ENCODE measurements at places on chromosomes 2 and 18.
A peak's percentile ranks its signal among the peaks of the same experiment; 100 is the strongest.

GRCh38 chr2:196702641-196703040 lies 63.1 kb downstream of the CCDC150 start:
- DNase-seq, result no peak

DNA sequence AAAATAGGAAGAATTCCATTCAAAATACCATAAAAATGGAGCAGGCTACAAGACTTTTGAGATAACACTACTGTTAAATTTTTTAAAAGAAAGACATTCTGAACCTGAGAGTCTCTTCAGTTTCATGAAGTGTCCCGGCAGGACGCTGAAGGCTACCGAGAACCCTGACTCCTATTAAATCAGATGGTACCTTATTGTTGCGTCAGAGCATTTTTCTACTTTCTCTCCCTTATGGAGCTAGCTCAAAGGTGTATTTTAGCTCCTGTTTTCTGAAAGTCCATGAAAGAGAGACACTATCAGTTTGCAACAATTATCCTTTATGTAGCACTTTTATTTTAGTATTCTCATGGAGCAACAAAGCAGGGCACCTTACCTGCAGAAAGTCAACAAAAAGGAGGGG lies 626.7 kb downstream of the IRS1 start:
- no peak for DNase-seq

- DNase-seq, result peak; percentile 87
Measured at GRCh38 chr2:240640939-240641338, 15.7 kb downstream of the GPR35 start.

- no peak for DNase-seq
Measured at GRCh38 chr2:240600451-240600961, 14.0 kb downstream of the CAPN10 start.

DNA sequence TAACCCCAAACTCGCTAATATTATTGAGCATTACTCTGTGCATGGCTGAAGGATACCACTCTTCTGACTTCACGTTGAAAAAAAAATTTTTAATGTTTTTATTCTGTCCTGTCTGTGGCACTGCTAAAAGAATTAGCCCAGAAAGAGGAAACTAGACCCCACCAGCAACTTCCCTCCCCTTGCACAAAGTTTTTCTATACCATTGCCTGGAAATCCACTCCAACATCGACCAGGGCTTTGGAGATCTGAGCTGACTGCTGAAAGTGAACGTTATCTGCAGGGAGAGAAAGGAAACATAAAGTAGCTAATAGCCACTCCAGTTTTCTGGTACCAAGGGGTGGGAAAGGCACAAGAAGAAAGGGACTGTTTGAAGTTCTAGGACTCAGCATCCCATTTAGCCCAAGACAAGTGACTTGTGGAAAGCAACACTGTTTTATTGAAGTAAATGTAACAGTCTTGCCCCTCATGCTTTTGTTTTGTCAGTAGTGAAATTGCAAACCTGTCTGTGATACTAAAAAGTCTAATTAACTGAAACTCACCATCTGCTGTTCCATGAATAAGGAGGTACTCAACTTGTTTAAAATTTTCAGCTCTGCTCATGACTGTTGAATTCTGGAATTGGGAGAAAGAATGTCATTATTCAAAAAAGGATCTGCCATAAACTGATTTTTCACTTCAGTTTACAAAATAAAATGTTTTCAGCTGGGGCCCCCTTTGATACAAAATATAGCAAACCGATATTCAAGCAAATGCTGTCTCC lies 79.1 kb downstream of the DPP4 start:
- no peak for DNase-seq

DNA sequence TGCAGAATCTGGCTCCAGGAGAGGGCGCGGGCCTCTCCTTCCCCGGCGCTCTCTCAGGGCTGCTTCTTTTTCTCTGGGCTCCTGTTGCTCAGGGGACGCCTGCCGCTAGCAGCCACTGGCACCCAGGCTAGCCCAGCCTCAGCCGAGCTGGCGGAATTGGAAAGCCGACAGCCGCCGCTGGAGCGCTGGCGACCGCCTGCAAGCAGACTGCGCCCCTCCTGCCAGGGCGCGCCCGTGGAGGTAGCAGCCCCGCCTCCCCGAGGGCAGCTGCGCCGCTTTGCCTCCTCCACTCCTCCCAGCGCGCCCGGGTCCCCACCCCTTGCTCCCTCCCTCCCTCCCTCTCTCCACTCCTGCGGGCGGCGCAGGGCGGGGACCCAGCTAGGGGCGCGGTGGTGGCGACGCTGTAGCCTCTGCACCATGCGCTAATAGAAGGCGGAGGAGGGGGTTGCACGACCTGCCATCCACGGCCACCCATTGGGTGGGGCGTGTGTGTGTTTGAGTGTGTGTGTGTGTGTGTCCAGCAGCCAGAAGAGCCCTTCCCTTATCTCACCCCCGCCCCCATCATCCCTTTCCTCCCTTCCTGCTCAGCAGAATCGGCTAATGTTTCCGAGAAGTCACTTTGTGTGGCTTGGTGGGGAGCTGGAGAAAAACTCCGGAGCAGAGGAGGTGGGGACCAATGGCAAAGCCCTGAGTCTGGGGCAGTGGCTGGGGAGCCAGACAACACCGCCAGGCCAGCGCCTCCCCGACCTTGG lies at the start of gene SCN9A:
SCN9A (minus strand) TSS at position 209 of the 752 bp plus-strand sequence. CDS start 64,188 bp downstream, outside the sequence.
- DNase-seq, result peak; percentile 79

- DNase-seq, result no peak
Measured at GRCh38 chr2:162226836-162227235, 16.4 kb downstream of the FAP start.

GRCh38 chr18:35444636-35445035 lies 53.1 kb downstream of the INO80C start:
- DNase-seq, result no peak

- no peak for DNase-seq
Measured at GRCh38 chr18:59907660-59908059, 7.9 kb downstream of the PMAIP1 start.

DNA sequence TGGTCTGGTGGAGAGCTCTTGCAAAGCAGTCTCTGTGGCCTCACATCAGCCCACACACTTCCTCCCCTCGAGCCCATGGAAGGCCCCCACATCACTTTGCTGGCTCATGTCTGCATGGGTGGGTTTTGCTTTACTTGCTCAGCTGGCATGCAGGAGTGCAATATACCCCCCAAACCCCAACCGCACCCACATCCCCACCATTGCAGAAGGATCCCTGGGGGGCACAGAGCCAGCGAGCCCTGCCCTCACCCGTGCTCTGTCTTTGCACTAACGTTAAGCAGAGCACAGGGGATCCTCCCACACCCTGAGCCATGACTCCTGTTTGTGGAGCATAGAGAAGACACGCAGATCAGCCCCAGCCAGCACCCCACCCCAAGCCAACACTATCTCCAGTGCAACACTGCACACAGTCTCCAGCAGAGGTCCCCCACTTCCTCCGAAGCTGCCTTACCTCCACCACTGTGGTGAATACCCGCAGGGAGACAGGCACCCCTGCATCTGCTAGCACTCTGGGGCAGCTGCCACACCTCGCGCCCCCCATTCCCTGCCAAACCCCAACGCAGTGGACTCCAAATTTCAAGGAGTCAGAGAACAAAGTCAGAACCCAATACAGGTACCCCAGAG lies 177.8 kb upstream of the RGPD4 start:
- peak; percentile 3 for DNase-seq

DNA sequence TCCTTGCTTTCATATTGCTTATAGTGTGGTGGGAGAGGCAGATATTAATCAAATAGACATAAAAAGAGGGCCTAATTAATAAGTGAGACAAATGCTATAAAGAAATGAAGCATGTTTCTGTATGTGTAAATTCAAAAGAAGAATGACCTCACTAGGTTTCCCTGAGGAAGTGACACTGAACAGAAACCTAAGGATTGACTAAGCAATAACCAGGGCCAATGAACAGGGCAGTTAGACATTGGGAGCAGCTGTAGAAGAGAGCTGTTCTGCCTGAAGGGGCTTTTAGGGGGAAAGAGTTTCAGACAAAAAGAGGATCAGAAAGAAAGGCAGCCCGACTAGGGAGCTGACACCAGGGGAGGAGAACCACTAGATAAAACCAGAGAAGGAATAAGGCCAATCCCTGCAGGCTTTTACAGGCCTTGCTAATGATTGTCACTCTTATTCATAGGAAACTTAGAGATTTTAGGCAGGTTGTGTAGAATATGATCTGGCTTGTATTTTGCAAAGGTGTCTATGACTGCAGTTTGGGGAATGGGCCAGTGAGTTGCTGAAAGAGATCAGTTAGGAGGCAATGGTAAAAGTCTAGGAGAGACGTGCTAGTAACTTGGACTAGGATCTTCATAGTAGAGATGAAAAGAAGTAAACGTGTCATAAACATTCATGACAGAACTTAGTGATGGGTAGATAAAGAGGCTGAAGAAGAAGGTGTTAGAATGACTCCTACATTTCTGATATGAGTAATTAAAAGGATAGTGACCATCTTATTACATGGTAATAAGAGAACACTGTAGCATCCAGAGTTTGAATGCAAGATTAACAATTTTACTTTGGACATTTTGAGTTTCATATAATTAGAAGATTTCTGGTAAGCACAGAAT lies 26.8 kb upstream of the NABP1 start:
- no peak for DNase-seq

DNA sequence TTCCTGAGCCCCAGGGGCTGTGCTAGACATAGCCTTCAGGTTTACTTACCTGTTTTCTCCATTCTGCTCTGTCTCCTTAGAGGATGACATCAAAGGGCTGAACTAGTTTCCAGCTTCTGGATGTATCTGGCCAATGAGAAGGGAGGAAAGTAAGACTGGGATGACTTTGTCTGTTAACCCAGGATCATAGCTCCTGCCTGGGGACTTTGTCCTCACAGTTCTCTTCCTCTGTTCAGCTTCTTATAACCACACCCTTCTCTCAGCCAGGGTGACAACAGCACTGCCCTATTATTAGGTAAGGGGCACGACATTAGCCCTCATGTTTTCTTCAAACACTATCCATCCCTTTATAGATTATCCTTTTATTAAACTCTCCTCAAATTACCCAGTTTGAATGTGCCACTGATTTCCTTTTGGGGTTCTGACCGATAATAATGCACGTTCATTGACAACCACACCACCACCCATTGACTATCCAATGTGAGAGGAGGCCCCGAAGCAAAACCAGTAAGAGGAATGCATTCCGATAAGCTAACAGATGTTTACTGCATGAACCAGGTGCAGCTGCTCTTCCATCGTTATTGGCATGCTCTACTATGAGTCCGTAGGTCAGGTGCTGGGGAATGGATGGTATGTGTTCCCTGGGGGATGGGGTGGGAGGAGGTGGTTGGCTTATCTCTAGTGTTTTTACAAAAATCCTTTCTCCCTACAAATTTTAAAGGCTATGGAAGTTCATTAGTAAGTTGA lies 23.5 kb downstream of the TSN start:
- peak; percentile 26 for DNase-seq

- DNase-seq, result no peak
Measured at GRCh38 chr2:160695402-160696086, 201.9 kb upstream of the RBMS1 start.

DNA sequence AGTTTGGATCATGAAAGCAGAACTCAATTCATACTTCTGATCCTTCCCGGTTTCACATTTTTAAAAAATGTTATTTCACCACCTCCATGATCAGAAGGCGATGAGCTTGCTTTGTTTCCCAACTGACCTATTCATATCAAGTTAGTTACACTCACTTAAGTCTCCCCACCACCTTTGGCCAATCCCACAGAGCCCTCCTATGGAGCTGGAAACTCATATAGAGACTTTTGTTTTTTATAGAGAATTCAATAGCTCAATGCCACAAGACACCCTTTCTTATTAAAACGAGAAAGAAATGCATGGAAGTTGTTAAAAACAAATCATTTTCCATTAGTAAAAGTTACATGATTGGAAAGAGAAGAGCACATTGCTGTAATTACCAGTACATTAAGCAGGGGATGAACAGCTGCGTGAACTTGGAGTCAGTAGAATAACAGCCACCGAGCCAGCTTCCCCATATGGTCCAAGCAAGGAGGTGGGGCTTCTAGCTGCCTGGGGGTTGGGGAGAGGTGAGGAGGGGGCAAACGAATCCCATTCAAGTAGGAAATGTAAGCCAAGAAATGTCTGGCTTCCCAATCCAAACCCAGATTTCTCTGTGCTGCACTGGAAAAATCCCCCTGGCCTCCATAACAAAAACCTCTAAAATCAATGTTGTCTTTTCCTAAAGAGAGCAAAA lies 614.5 kb downstream of the IRS1 start:
- no peak for DNase-seq

DNA sequence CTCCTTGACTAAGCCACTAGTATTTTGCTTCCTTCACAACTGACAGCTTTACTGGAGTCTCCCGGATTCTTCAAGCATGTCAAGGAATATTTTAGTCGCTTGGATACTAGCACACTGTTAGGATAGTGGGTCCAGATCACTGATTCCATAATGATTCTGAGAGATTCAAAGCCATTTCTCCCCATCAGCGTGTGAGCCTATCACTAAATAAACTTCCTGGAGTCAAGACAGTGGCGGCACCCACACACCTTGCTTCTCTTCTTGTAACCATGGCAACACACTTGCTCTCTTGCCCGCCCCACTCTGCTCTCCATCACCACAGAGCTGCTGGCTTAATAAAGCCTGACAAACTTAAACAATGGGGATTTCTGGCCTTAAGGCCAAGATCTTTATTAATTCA lies 245.1 kb downstream of the LRRTM1 start:
- DNase-seq, result no peak

DNA sequence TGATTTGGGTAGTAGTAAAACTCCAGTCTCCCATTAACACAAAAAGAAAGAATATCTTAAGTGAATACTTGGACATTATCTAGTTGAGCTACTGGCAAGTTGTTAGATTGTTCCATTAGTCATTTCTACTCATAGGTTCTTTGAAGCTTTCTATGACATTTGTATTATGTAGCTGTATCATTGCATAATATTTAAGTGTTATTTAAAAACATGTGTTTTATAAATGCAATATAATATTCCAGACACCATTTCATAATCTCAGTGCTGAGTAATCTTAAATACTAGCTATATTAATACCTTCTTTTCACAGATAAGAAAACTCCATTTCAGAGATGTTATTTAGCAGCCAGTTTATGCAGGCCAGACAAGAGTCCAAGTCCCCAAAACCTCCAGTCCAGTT lies 271.9 kb downstream of the NCKAP5 start:
- DNase-seq, result no peak

DNA sequence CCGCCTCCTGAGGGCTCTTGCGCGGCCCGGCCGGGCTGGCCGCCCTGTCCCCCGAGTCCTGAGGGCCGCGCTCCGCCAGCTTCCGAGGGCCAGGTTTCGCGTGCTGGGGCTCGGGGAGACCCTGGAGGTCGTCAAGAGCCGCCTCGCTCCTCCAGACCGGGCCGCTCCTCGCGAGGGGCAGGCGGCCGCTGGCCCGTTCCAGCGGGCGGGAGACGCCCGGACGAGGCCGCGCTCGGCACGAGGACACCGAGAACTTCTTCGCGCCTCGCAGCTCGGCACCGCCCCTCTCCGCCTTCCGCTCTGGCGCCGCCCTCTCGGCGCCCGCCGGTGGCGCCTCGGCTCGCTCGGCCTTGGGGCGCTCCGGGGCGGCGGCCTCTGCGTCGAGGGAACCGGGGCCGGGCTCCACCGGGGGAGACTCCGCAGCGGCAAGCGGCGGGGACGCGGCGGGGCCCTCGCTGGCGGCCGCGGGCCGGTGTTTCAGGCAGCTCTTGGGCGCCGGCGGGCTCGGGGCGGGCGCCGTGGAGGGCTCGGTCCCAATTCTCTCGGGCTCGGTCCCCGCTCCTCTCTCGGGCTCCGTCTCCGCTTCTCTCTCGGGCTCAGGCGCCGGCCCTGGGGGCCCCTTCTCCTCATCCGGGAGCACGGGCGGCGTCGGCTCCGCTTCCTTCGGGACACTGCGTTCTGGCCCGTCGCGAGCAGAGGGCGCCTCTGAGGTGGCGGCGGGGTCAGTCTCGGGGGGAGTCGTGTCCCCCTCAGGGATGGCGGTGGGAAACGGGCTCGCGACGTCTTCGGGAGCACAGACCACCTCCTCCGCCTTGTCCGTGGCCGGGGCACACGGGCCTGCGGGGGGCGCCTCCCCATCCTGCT lies 91.6 kb upstream of the MGAT4A start:
- no peak for DNase-seq

Data from HuH-7 (cell line).